ENCODE measurements at places on chromosomes 11 and 22.

- peak; percentile 85 for DNase-seq
Measured at GRCh38 chr22:29767171-29768051, at the start of gene UQCR10. UQCR10 (plus strand) TSS chr22:29767369; CDS start chr22:29767399, 30 bp downstream.

DNA sequence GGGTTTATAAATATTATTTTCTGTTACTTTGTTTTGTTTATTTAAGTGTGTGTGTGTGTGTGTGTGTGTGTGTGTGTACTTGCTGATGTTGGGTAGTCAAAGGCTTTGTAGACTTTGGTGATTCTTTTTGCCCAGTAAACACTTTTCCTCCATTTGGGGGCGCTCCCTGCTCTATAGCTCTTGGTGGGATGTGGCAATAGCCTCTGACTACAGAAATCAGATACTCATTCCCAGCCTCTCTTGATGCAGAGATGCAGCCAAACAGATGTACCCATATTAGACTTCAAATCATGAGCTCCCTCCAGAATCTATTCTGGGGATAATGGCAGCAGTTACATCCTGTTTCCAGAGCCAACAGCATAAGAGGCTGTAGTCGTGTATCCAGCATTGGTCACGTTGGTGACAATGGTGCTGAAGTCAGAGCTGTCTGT, 33.4 kb upstream of the APOL5 start:
- no peak for DNase-seq

DNA sequence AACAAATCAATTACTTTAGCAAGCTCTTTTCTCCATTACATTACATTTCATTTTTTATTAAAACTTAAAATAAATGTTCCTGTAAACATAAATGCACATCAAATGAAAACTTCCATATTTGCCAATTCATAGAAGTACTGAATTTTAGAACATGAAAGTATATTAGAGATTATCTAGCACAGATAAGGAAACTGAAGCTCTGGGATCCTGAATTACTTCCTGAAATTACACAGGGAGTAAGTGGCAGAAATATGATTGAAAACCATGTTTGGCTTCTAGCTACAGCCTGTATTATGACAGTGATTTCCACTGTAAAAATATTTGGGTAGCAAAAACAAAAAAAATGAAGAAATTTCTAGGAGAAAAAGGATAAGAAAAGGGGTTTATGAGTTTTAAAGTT, 387.3 kb downstream of the NELL1 start:
- DNase-seq: no peak

GRCh38 chr11:69471729-69472540, 9.5 kb upstream of the LINC01488 start:
- DNase-seq: no peak

DNA sequence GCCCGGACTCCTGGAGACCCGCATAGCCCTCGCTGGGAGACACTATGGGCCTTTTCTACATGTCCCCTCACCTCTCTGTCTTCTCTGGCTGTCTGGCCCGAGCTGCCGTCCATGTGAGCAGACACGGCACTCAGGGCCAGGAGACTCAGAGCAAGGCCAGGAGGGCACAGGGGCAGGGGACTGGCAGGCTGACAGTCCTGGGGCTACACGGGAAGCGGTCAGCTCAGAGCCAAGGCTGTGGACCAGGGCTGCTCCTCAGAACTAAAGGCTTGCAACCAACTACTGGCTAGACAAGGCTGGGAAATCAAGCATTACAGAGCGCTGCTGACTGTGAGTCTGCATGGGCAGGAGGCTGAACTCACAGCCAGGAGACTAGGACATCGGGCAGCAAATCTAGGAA, 56.1 kb upstream of the CDON start:
- no peak for DNase-seq

GRCh38 chr11:121099364-121099763, 1.7 kb upstream of the TECTA start:
- DNase-seq: no peak

GRCh38 chr22:21082248-21082647, 36.5 kb downstream of the LRRC74B start:
- DNase-seq: no peak

- DNase-seq: no peak
Measured at GRCh38 chr11:30487200-30487898, 98.8 kb downstream of the MPPED2 start.

DNA sequence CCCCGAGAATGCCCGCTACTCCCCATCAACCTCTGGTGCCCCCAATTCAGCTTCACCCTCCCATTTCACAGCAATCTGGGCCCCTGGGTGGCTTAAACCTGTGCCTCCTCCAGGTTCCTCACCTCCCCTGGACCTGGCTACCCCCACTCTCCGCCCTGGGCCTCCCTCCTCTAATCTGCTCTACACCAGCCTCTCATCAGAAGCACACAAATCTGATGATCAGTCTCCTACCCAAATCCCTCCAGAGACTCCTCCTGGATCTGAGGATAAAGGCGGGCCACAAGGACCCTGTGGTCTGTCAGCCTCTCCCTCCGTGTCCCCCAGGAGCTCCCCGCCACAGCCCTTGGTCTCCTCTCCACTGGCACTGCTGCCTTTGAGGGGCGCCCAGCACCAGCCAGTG, 23.2 kb upstream of the IGLL1 start:
- no peak for DNase-seq

DNA sequence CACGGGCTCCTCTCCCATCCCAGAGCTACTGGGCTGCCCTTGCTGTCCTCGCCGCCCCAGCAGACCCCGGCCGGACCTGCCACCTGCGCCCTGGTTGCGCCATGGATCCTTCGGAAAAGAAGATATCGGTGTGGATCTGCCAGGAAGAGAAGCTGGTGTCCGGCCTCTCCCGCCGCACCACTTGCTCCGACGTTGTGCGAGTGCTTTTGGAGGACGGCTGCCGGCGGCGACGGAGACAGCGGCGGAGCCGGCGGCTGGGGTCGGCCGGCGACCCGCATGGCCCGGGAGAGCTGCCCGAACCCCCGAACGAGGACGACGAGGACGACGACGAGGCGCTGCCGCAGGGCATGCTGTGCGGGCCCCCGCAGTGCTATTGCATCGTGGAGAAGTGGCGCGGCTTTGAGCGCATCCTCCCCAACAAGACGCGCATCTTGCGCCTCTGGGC, 382 bp downstream of the RASSF10 start:
- no peak for DNase-seq

DNA sequence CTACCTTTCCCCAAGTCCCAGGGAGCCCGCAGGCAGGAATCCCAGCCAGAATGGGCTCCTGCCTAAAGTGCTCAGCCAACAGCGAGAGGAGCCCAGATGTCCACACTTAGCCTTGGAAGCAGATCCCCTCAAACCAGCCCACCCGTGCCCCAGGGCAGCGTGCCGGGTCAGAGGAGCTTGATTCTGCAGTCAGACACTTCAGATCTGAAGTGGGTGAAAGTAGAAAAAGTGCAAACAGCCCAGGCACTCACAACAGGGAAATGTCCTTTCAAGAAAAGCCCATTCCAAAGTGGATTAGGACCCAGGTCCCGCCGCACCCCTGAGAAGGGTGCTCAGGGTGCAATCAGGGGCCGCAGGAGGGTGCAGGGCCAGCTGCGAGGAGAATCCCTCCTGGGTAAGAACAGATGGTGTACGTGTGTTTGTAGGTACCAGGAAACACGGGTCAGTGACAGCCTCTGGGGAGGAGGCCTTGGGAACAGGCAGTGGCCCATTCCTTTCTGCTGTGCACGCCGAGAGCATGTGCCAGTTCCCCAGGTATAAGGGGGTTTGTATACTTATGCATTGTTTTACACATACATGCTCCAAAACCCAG, 17.7 kb downstream of the ELFN2 start:
- no peak for DNase-seq

- DNase-seq: no peak
Measured at GRCh38 chr11:14894657-14895598, 2.9 kb upstream of the CYP2R1 start.

DNA sequence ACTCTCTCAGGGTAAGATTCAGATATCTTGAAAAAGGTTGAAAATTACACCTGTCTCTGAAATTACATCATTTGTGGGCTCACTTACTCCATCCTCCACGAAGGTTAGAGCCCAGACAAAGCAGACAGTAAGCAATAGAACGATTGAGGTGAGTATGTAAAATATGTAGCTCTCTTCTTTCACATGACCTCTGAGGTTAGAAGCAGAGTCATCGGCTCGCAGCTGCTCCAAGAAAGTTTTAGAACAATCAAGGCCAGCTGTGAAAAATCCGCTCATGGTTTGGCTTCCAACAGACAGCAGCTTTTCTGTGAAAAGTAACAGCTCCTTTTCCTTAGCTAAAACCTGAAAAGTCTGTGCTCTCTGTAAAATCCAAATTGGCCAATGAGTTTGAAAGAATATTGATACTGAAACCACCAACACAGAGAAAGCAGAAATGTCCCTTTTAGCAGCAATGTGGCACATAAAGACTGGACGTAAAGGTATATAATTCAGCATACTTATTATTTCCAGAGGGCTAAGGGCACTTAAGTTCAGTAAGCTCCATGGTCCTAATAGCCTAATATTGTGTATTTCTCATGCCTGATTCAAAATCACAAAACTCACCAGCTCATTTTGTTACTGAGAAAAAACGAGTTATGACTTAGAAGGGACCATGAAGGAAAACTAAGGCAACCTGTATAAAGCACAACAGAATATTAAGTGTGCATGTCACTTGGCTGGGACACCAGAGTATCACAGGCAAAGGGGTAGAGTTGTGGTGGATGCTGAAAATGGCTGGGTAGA, 78.2 kb downstream of the FAM76B start:
- no peak for DNase-seq

- DNase-seq: no peak
Measured at GRCh38 chr11:129291546-129291945, 84.1 kb upstream of the BARX2 start.

GRCh38 chr11:76269661-76270261, 63.5 kb upstream of the WNT11 start:
- DNase-seq: no peak

GRCh38 chr22:45880716-45881523, 96.0 kb downstream of the WNT7B start:
- DNase-seq: no peak

DNA sequence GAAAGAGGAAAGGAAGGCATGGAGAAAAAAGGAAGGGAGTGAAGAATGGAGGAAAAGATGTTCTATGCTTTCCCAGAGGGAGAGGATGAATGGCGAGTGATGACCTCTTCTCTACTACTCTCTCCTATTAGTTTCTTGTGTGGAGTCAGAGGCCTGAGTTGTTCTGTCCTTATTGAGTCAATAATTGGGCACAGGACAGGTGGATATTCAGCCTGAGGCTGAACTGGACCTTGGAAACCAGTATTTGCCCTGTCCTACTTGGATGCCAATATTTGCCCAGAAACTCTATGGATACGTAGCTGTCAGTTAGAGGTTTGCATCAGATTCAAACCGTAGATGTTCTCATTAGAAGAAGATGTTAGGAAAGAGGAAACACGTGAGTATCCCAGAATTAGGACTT, 17.6 kb upstream of the SWAP70 start:
- no peak for DNase-seq

DNA sequence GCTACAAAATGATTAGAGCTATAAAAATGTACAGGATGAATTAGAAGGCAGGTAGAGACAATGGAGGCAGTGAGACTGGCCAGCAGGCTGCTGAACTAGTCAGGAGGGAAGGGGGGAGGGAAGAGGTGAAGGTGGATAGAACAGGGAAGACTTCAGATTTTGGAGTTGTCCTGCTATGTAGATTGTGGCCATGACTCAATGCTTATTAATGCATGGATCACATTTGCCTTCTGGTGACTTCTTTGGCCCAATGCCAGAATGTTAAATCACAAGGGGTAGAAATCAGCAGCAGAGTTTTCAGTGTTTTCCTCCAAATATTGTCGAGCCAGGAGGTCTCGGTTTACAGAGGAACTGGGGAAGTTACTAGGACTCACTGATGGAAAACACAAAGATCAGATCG, 346.6 kb downstream of the AASDHPPT start:
- DNase-seq: no peak

GRCh38 chr11:115871161-115871760, 367.0 kb upstream of the CADM1 start:
- DNase-seq: no peak

DNA sequence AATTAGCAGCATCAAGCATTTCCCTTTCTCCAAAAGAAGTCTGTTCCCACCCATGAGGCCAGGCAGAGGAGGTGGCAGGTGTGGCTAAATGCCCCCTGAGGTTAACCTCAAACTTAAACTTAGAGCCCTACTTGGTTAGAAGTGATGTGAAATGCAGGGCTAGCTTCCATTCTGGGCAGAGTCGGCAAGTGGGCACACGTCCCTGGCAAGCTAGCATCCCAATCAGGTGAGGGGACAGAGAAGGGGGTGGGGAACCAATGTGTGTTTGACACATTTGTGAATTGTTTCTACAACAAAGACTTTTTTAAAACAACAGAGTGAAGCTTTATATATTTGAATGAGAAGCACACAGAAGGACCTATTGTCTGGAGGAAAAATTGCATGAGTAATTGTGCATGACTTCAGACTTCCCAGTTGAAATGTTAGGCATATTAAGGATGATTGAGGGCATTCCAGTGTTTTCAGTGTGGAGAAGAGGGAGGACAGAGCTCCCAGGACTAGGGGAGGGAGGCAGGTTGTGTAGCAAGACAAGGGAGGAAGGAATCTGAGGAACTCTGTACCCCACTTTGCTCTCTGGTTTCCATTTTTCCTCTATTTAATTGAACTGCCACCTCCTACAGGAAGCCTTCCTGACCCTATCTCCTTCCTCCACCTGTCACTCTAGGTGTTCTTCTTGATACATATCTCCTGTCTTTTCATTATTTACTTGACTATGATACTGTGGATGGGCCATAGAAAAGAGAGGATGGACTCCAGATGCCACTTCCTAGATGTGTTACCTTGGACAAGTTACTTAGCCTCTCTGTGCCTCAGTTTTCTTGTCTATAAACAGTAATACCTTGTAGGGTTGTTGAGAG, 83.3 kb upstream of the PICALM start:
- no peak for DNase-seq

GRCh38 chr11:68282141-68282860, 10.5 kb upstream of the C11orf24 start:
- DNase-seq: no peak

- no peak for DNase-seq
Measured at GRCh38 chr11:87712802-87713202, 462.4 kb downstream of the RAB38 start.

DNA sequence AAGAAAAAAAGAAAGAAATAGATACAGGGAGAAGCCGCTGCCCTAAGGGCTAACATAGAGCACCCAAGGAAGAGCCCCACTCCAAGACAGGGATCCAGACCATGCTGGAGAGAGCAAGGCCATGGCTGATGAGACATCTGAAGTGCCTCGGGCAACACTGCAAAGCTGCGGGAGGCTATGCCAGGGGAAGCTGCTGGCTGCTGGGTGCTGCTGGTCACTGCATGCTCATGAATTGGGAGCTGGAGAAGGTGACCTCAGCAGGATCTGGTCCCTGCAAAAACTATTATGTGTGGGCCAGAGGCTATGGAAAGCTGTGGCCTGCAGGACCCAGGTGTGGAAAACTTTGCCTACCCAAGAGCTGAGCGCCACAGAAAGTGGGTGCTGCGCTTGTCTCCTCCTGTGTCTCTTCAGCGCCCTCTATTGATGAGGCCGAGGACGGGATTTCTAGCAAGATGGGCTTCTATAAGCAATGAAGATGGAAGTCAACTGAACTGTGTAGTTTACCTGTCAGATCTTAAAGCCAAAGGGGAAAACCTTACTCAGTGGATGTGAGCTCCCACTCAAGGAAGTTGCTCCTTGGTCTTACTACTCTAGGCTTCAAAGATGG, 17.3 kb upstream of the SLC29A2 start:
- DNase-seq: peak; percentile 58

- no peak for DNase-seq
Measured at GRCh38 chr11:104051778-104052177, 15.3 kb downstream of the DDI1 start.

Data from memory B cell (primary cell).